ENCODE measurements at places on chromosomes 4 and X. TPM values are rescaled to one million over a fixed set of nuclear protein-coding genes. Genes with fewer than 3 reads are reported as not detected.

SHISA3 gene
- not detected for total RNA-seq

VMA21 gene
- total RNA-seq = 43.0 TPM

AKAP14 gene
- total RNA-seq = not detected

- DNase-seq = no peak
These were observed 38.8 kb upstream of the UGDH start for GRCh38 chr4:39565878-39566600.

- no peak for DNase-seq
These were observed 289.3 kb downstream of the BCOR start for GRCh38 chrX:39808471-39808917.

DNA sequence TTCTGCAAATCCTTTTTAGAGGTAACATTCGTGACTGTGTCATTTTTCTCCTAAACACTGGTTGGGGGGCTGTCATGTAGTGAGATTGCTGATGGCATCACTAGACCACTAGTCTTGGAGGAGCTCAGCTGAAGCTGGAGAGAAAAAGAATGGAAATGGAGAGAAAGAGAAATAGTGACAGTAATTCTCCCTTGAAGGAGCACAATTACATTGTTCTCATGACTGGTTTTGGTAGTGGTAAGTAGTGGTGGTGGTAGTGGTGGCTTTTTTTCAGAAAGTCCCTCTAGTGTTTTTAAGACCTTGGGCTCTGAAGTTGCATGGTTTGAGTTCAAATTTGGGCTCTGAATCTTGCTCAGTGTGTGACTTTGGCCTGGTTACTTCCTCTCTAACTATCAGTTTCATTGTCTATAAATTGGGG, 99.8 kb downstream of the LARP7 start:
- DNase-seq = peak; percentile 10

GRCh38 chr4:149145803-149146202, 669.8 kb downstream of the IQCM start:
- DNase-seq = no peak

DNA sequence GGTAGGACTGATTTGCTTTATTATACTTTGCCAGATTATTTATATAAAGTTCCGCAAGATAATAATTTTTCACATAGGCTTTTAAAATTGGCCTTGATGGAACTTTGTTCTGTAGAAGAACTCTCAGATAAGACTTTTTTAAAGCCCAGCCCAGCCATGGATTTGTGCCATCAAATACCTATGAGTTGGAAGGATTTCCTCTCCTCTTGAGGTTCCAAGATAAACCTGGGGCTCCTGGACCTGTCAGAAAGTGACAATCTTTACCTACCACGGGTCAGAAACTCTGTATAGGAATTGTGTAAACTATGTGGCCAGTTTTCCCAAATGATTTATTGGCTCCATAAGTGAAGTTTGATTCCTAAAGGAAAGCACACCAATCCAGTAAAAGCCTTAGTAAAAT, 271.9 kb upstream of the GRID2 start:
- DNase-seq = no peak

Data from activated CD4-positive, alpha-beta T cell treated with anti-CD3 and anti-CD28 coated beads for 36 hours (primary cell).